AG20443 (cell line): ENCODE measurements at places on chromosomes 16 and 17.
A peak's percentile ranks its signal among the peaks of the same experiment; 100 is the strongest.

GRCh38 chr17:54882950-54883349 lies 17.7 kb upstream of the TOM1L1 start:
- no peak for DNase-seq

- no peak for DNase-seq
Observed at GRCh38 chr16:87185983-87186382, 131.2 kb downstream of the C16orf95 start.

GRCh38 chr16:76696876-76697275 lies 419.7 kb downstream of the CNTNAP4 start:
- no peak for DNase-seq

GRCh38 chr17:1011138-1011537 lies 14.2 kb downstream of the TIMM22 start:
- no peak for DNase-seq

- peak; percentile 77 for DNase-seq
Observed at GRCh38 chr16:1413684-1414531, 596 bp downstream of the UNKL start.

DNA sequence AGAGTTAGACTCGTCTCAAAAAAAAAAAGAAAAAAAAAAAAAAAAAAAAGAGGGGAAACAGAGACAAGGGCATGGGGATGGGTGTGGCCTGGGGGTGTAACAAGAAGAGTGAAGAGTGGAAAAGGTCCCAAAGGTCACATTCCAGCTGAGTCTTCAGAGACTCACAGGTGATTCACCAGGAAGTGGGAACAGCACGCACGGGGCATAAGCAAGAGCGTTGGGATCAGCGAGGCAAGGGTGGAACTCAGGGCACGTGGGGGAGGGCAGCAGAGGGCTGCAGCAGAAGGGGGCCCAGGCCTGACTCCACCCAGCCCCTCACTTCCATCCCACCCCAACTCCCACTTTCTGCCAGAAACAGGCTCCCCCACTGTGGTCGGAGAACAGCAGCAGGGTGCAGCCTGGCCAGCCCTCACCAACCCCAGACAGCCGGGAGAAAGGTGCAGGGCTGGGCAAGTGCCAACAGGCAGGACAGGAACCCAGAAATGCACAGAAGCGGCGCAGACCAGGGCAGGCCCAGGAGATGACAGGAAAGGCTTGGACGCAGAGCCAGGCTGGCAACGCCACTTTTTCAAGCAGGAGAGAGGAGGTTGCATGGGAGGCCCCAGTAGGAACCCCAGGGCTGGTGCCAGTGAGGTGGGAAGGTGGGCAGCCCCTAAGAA lies 3.3 kb downstream of the MEAK7 start:
- peak; percentile 52 for DNase-seq

- no peak for DNase-seq
Observed at GRCh38 chr16:49396206-49396720, 22.7 kb downstream of the C16orf78 start.

GRCh38 chr17:62950067-62950466 lies 16.0 kb upstream of the TANC2 start:
- DNase-seq: peak; percentile 55

DNA sequence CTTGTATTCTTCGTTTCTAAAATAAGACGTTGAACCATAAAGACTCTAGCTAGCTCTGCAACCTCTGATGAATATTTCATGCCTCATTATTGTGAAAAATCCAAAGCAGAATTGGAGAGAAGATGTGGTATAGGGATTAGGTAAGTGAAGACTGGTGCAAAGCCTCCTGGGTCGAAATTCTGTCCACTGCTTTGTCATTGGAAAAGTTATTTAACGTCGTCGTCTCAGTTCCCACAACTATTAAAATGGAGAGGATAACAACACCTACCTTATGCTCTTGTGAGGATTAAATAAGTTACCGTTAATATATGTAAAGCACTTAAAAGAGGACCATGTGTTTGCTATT lies 1.4 kb upstream of the PRPSAP2 start:
- no peak for DNase-seq

DNA sequence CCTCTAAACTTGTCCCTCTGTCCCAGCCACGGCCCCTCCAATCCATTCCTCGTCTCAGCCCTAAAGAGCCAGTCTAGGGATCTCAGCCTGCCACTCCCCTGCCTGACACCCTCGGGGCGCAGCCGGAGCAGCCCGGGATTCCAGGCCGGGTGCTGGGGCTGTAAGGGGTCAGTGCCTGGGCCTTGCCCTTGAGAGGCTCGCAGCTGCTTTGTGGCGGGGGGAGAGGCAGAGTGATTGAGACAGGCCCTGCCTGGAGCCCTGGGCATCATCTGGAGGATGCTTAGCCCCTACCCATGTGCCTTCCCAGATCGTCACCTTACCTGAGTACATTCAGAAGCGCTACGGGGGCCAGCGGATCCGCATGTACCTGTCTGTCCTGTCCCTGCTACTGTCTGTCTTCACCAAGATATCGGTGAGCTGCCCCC lies 8.3 kb downstream of the SLC5A10 start:
- DNase-seq: no peak

- no peak for DNase-seq
Observed at GRCh38 chr17:71464241-71464640, 656.6 kb upstream of the SOX9 start.

DNA sequence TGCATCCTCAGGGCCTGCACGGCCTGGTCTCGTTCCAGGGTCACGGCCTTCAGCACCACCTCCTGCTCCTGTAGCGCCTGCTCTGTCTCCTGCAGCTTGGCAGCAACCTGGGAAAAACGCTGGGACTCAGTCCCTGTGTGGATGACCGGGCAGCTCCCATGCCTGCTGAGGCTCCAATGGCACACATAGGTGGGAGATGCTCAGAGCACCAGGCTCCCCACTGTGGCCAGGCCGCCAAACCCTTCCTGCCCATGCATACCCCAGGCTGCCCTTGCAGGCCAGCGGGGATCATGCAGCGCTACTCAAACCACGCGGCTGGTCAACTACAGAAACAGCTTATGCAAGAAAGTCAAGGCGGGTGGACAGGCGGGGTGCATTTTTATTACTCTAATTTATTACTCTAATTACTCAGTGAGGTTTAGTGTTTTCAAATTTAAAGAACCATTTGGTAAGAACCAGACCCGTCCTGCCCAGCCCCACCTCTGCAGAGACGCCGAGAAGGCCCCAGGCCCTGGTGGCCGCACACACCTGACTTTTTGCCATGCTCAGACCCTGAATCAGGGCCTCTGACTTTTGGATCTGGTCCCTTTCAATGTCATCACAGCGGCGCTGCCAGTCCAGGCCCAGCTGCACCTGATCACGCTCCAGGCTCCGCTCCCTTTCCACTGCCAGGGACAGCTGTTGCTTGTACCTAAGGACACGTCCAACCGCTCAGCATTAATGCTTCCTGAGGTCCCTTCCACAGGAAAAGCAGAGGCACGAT lies 34.0 kb downstream of the CCDC57 start:
- no peak for DNase-seq

- no peak for DNase-seq
Observed at GRCh38 chr17:45980855-45981254, 18.2 kb upstream of the STH start.

- DNase-seq: peak; percentile 4
Observed at GRCh38 chr16:31714903-31715504, 158.6 kb upstream of the ZNF267 start.

DNA sequence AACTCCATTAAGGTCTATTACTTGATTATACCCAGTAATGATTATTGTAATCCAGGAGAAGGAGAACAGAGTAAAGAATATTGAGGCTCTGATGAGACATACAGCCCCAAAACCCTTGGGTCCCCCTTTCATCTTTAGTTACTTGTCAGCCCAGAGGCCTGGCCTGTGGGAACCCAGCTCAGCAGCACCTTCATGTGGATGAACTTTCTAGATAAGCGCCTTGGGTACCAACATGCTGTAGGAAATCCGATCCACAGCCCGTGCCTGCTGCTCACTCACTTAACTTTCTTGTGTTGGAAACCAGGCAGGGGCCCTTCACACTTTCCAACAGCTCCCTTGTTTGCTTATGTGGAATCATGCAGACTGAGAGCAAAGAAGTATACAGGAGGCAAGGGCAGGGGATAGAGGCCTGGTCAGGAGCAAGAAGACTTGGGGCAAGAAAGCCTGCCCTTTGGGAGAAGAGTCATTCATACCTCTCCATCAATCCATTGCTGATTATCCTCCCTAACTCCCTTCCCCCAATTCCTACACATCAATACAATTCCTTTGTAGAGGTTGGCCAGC lies 64.0 kb upstream of the SOX9 start:
- DNase-seq: no peak

- DNase-seq: peak; percentile 67
Observed at GRCh38 chr16:54135361-54136275, 151.0 kb downstream of the IRX3 start.

GRCh38 chr17:82052638-82053059 lies 951 bp downstream of the GPS1 start:
- DNase-seq: peak; percentile 30
